Naive thymus-derived CD8-positive, alpha-beta T cell (primary cell): ENCODE measurements at places on chromosomes 5 and 9. TPM values are rescaled to one million over a fixed set of nuclear protein-coding genes. Genes with fewer than 3 reads are reported as not detected.

The CATSPER3 gene
- not detected for polyA plus RNA-seq

The HEXB gene
- 73.6 TPM for polyA plus RNA-seq

The RAB3C gene
- not detected for polyA plus RNA-seq

The CRAT gene
- 15.5 TPM for polyA plus RNA-seq

The PPP1R26 gene
- polyA plus RNA-seq = not detected

The CCIN gene
- 0.09 TPM for polyA plus RNA-seq

The SPATA31E1 gene
- polyA plus RNA-seq = not detected

The PCDHB15 gene
- polyA plus RNA-seq = not detected

The UGT3A2 gene
- polyA plus RNA-seq = not detected

The SPINK4 gene
- not detected for polyA plus RNA-seq

The NTRK2 gene
- not detected for polyA plus RNA-seq

The MEIKIN gene
- not detected for polyA plus RNA-seq

The STOML2 gene
- polyA plus RNA-seq = 93.9 TPM

The ENC1 gene
- polyA plus RNA-seq = 6.4 TPM

The ZNF879 gene
- polyA plus RNA-seq = 4.1 TPM

The GRM6 gene
- not detected for polyA plus RNA-seq

The IL5 gene
- polyA plus RNA-seq = not detected
